Naive thymus-derived CD8-positive, alpha-beta T cell (primary cell): ENCODE measurements at places on chromosomes 16 and 17.

GRCh38 chr17:61351745-61352407, 47.8 kb upstream of the TBX2 start:
- no peak for DNase-seq

GRCh38 chr16:15757630-15758251, 99.1 kb downstream of the MYH11 start:
- DNase-seq: peak; percentile 22

GRCh38 chr16:73274140-73274539, 226.2 kb upstream of the ZFHX3 start:
- no peak for DNase-seq

- no peak for DNase-seq
Observed at GRCh38 chr17:79977708-79978547, 57.7 kb downstream of the TBC1D16 start.

GRCh38 chr16:8729779-8730334, 55.4 kb downstream of the ABAT start:
- no peak for DNase-seq

GRCh38 chr17:77019893-77020379, 120.8 kb upstream of the SEC14L1 start:
- DNase-seq: no peak

DNA sequence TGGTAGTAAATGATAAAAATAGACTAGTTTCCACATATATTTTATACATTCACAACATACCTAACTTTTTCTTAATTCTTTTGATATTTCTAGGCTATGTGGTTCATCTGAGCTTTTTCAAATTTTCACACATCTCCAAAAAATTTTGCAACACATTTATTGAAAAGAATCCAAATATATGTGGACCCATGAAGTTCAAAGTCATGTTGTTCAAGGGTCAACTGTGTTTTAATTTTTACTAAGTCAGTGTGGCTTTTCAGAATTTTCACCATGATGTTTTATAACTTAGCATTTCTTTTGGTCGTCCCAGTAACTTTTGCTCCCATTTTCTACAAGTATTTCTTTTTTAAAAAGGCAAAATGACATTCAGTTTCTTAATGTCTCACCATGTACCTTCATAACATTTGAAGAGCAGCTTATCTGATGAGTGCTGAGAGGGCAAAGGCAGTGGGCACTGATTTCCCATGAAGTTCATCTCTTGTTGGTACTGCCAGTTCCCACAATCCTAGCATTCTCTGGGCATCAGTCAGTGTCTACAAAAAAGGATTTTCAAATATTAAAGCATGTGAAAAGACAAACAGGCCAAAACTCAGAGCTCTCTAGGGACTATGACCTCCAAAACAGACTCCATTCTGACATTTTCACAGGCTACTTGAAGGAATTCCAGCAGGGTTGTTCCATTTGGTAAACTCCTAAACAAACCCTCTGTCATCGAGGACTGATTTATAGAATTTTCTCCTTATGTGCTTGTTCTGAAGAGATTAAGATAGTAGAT, 80.3 kb downstream of the MRTFB start:
- DNase-seq: no peak

DNA sequence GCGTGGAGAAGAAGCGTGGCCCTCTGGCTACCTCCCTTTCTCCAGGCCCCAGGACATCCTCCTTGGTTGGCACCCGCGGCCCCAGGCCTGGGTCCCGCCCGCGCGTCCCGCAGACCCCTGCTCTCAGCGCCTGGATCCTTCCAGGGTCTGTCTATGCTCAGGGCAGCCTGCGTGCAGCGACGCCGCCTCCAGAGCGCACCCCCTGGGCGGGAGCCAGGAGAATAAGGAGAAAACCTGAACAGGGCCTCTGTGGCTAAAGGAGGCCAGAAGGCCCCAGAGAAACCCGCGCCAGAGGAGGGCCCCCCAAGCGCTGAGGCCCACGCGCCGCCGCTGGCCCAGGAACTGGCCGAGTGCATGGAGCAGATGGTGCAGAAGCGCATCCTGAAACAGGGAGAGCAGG, 40.4 kb upstream of the DNAJA2 start:
- no peak for DNase-seq

DNA sequence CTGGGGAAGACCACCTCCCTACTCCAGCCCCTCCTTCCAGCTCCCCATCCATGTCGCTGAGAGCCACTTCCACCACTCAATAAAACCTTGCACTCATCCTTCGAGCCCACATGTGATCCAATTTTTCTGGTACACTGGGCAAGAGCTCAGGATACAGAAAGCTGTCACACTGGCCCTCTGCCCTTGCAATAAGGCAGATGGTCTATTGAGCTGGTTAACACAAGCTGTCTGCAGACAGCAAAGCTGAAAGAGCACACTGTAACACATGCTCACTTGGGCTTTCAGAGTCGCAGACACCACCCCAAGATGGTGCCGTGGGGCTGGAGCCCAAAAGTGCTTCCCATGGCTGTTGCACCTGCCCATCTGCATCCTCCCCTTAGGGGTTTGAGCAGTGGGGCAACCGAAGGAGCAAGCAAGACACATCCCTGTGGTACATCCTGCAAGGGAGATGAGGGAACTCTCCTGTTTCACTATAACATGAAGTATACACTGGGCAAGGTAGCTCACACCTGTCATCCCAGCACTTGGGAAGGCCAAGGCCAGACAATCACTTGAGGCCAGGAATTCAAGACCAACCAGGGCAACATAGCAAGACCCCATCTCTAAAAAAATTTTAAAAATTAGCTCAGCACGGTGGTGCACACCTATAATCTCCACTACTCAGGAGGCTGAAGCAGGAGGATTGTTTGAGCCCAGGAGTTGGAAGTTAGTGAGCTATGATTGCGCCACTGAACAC, 52.8 kb upstream of the C17orf78 start:
- DNase-seq: no peak

DNA sequence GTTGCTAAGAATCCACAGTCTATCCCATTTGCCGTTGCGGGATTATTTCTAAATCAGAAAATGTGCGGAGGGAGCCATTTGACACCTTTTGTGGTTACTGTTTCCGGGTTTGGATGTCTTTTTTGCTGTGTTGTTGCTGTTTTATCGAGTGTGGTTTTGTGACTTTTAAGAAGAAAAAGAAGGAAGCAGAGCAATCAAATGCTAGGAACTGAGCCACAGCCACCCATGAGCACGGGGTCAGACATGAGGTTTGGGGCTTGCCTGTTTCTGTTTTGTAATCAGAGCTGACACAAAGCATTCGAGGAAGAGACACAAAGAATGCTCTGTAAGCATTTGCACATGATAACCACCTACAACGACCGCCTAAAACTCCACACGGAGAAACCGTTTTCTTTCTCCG, 53.1 kb upstream of the CHMP6 start:
- DNase-seq: peak; percentile 75

- no peak for DNase-seq
Observed at GRCh38 chr17:45578516-45579455, 88.3 kb upstream of the PLEKHM1 start.

DNA sequence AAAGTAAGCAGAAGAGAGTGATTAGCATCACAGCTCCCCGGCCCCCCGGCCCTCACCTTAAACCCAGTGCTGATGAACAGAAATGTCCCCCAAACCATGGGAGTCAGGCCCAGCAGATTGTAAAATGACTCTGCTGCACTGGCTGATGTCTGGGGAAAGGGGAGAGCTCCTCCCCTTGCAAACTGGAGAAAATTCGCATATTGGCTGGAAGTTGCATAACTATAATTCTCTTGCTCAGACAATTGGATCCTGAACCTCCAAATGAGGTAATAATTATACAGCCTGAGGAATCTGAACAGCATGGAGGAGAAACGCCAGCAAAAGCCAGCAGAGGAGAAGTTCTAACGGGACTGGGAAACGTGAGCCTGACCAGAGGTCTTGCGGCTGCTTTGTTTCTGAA, 109.7 kb downstream of the C16orf95 start:
- DNase-seq: no peak

GRCh38 chr17:41519501-41520224, 973 bp upstream of the KRT15 start:
- DNase-seq: no peak

GRCh38 chr17:55760643-55761355, 9.9 kb downstream of the PCTP start:
- no peak for DNase-seq

DNA sequence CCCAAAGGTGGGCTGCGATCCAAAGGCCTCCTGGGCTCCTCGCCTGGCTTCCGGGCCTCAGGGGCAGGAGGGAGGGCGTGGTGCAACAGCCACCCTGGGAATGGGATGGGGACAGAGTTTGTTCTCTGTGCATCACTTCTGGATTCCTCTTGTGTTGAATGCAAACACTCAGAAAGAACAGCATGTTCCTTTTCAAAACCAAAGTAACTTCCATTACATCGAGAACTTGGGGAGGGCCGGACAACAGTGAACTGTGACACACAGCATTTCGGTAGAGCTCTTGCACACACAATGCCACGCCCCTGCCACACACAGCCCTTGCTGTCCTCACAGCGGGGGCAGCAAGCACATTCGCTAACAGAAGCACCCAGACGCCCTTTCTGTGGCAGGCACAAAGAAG, 36.1 kb upstream of the FASN start:
- DNase-seq: no peak

GRCh38 chr17:5468075-5468473, 708 bp downstream of the DHX33 start:
- no peak for DNase-seq

GRCh38 chr17:59508999-59509625, 56.3 kb upstream of the DHX40 start:
- no peak for DNase-seq

DNA sequence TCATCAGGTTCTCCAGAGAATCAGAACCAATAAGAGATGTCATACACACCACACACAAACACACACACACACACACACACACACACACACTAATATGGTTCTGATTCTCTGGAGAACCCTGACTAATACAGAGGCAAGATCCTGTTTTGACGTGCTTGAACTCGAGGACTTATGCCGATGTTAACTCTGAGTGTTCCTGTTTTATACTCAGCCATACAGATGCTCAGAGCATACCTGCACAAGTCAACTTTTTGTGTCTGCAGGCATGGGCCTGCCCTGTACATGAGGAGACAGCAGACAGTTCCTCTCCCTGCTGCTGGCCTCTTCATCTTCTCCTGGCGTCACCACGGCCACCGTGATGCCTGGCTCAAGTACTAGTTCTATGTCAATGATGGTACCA, 635.9 kb downstream of the WWOX start:
- DNase-seq: no peak

- DNase-seq: no peak
Observed at GRCh38 chr16:84541999-84542817, 37.7 kb upstream of the MEAK7 start.

DNA sequence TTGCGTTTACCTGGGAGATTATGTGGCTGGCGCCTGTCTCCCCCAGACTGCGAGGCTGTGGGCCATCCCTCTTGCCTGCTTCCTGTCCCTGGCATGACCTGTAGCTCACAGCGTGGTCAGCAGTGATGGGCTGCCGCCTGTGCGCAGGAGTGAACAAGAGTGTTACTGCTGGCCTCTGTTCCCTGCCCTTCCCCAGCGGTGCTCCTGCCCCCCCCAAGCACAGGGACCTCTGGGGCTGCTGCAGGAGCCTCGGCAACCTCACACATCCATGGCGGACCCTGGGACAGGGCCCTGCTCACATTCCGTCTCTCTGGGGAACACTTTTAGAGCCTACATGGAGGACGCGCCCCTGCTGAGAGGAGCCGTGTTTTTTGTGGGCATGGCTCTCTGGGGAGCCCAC, 10.6 kb downstream of the TSC2 start:
- DNase-seq: no peak

GRCh38 chr16:55552621-55553020, 13.9 kb upstream of the CAPNS2 start:
- no peak for DNase-seq

- DNase-seq: no peak
Observed at GRCh38 chr17:31251105-31251969, 45.7 kb downstream of the OMG start.

- no peak for DNase-seq
Observed at GRCh38 chr17:5683241-5683640, 98.9 kb upstream of the NLRP1 start.

- DNase-seq: no peak
Observed at GRCh38 chr16:12846592-12846991, 42.9 kb upstream of the CPPED1 start.

GRCh38 chr17:36136439-36136838, 32.8 kb downstream of the CCL4 start:
- no peak for DNase-seq

DNA sequence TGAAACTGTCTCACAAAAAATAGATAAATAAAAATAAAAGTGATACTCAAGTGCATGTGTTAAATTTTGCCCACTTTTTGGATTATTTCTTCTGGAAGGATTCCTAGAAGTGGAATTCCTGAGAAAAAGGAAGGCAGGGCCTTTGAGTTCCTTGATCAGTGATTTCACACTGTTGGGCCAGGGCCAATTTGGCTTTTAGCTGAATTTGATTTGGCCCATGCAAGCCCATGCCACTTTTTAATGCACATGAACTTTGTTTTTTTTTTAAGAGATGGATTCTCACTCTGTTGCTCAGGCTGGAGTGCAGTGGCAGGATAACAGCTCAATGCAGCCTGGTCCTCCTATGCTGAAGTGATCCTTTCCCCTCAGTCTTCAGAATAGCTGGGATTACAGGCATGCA, 96.3 kb downstream of the TNFRSF13B start:
- no peak for DNase-seq

GRCh38 chr16:84369938-84370627, 1.7 kb downstream of the ATP2C2 start:
- DNase-seq: no peak

DNA sequence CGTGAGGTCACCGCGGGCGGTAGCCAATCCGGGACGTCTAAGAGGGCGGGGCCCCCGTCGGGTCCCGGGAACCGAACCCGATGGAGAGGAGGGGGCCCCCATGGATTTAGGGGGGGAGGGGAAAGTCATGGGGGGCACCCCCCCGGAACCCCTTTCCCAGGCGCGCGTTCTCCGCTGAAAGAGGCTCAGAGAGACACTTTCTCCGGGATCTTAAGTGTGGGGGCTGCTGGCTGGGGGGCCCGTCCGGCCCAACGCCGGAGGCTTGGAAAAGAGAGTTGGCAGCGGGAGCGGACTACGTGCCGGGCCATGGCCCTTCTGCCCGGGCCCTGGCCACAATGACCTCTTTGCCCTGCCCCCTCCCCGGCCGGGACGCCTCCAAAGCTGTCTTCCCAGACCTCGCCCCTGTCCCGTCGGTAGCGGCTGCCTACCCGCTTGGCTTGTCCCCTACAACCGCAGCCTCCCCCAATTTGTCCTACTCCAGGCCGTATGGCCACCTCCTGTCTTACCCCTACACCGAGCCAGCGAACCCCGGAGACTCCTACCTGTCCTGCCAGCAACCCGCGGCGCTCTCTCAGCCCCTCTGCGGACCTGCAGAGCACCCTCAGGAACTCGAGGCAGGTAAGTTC, at the start of gene DLX4:
Gene DLX4, plus strand, starts transcription at position 57 of the 626 bp plus-strand sequence. Its CDS starts 279 bp downstream, at position 336.
- no peak for DNase-seq
